ENCODE measurements at places on chromosomes 2 and 18.

- peak; percentile 99 for DNase-seq
Measured at GRCh38 chr2:67260343-67261277, 136.5 kb upstream of the ETAA1 start.

- no peak for DNase-seq
Measured at GRCh38 chr2:63048367-63049171, 2.1 kb upstream of the OTX1 start.

GRCh38 chr2:46420945-46421344 is 58.4 kb upstream of the TMEM247 start:
- DNase-seq, result no peak

DNA sequence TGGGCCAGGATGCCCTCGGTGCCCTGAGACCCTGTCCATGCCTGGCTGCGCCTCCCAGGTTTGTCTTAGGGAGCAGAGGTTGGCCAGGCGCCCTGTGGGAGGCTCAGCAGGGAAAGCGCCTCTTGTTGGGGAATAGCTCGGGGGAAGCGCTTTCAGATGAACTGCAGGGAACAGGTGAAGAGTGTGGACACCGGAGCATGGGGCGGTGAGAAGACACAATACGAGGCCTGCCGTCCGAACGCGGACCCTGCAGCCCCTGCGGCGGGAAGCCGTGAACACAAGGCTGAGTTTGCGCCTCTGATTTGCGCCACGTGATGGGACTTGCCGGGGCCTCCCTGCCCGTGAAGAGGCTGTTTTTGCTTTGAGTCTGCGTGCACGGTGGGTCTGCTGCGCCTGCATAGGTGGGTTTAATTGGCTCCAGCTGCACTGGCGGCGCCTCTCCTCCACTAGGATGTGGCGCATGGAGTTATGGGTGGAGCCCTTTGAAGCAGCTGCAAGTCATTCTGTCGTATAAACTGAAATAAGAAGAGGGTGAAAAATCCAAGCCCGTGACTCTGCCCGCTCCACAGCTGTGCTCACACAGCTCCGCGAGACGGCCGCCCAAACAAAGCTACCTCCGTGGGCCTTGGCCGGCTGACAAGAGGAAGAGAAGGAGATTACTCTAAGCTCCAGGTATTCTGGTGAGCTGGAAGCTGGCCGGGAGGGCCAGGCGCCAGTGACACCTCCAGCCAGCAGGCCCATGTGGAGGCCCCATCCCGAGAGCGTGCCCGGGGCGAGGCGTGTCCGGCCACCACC is 103.5 kb upstream of the CTDP1 start:
- DNase-seq, result no peak

DNA sequence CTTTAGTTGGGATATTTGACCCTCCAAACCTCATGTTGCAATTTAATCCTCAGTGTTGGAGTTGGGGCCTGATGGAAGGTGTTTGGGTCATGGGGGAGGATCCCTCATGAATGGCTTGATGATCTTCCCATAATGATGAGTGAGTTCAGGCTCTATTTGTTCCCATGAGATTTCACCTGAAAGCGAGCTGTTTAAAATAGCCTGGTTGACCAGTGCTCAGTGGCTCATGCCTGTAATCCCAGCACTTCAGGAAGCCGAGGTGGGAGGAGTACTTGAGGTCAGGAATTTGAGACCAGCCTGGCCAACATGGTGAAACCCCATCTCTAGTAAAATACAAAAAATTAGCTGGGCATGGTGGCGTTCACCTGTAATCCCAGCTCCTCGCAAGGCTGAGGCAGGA is 14.9 kb upstream of the PSME4 start:
- no peak for DNase-seq

DNA sequence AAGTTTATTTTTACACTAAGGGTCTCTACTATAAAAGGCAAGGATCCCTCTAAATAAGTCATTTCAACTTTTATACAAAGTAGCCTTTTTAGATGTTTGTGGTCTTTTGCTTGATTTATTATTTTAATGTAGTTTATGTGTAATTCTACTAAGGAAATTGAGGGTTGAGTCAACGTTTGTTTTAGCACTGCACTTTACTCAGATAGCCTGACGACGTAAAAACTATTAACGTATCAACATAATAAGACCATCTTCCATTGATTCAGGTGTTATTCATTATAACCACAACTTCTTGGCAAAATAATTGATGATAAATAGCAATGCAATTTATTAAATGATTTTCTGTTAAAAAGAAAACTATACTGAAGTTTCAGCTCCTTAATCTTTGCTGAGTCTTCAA is 1103.6 kb upstream of the ACVR2A start:
- no peak for DNase-seq

DNA sequence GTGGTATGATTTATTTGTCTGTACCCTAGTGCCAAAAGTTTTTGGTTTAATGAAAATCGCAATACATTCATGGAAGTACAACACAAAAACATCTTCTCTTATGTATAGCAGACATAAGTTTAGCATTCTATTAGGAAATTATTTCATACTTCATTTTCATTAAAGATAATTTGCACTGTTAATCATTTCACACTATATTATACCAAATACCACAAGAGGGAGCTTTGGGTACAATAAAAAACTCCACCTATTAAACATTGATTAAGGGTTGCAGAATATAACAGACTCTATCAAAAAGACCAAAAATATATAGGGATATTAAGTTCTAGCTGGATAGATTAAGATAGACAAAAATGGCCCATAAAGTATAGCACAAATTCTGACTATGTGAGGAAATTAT is 79.0 kb downstream of the SLC66A3 start:
- no peak for DNase-seq

DNA sequence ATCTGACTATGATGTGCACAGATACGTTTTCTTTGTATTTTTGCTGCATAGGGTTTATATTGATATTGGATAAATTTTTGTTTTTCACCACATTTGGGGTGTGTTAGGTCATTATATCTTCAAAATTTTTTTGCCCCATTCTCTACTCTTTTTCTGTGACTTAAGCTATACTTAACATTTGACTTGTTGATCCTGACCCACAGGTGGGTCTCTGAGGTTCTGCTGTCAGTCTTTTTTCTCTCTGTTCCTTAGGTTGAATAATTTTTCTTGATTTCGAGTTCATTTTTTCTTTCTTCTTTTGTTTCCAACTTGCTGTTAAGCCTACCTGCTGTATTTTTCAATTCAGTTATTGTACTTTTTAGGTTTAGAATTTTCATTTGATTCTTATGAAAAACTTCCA is 12.1 kb downstream of the RAB3GAP1 start:
- no peak for DNase-seq

- no peak for DNase-seq
Measured at GRCh38 chr18:70116949-70117348, 88.5 kb downstream of the RTTN start.

DNA sequence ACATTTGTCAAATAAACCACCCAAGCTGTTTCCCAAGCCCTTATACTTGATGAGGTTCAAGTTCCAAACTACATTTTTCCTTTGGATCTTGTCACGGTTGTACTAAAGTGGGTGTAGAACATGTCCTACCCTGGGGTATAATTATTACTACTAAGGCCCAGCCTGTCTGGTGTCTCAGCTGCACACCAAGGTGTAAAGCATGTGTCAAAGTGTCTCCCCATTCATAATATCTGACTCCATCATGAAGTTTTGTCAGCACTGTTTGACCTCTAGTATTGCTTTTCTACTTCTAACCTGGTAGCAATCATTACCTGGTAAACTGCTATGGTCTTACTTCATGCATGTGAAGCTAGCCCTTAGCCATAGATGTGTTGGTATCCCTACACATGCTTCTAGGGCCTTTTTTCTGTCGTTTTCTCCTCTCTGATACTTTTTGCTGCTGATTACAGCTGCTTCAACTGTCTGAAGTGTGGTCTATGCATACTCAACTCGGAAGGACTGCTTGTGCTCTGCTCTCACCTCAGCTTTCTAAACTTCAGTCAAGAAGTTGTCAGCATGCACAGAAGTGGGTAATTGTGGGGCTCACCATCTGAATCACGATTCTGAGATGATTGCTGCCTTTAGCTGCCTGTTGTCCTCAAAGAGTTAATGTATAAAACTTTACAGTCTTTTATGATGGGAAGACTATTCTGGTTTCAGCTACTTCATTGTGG is 445.7 kb upstream of the TRIB2 start:
- DNase-seq, result no peak

GRCh38 chr2:217332417-217332791 is 472.5 kb upstream of the TNP1 start:
- no peak for DNase-seq

DNA sequence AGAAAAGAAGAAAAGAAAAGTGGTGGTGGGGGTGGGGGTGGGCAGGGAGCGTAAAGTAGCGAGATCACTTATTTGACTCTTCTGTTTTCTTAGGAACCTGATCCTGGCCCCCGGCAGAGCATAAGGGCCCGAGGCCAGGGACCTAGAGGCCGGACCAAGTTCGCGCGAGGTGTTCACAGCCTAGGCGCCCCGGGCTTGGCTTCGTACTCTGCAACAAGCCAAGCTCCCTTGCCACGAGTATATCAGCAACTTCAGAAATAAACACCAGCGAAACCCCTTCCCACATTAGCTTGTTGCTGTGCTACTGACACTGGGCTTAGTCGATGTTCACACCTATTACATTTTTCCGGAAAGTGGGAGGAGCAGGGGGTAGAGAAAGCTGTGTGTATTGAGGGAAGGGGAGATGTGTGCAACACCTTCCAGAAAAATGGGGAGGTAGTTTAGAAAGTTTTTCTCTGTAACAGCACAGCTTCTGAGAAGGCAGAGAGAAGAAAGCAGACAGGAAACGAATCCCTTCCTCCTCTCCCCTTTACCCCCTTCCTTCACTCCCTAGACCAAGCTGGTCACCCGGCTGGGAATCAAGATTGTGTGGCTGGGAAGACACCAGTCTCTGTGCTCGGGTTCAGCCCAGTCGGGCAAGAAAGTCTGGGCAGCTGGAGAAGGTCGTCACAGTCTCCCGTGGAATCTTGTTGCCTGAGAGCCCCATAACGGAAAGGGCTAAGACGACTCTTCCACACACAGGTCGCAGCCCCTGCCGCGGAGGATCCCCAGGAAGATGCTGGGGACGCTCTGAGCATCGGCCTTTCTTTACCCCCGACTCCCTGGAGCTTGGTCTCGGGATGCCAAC is 12.0 kb upstream of the SATB2 start:
- no peak for DNase-seq

DNA sequence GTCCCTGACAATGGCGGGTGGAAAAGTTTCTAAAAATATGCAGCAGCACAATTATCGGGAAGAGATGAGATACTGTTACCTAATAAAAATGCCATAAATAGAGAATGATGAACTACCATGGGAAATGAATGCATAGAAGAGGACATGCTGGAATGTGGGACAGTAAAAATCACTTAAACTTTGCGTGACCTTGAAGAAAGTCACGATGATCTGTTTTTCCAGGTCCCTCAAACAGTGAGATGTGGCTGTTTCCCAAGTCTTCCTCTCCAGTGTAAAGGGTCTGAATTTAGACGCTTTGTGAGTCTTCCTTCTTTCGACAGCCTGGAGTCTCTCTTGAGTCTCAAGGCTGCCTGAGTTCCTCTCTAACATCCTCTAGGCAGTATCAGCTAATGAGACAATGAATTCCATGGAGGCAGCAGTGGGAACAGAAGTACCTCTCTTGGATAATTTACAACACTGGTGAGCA is 1.4 kb downstream of the CLUL1 start:
- DNase-seq, result no peak

GRCh38 chr2:201383136-201383535 is 26.0 kb upstream of the FLACC1 start:
- DNase-seq, result no peak

GRCh38 chr2:12507295-12507694 is 209.4 kb upstream of the TRIB2 start:
- no peak for DNase-seq

- no peak for DNase-seq
Measured at GRCh38 chr18:48036226-48036625, 105.8 kb upstream of the SMAD2 start.

GRCh38 chr2:230161184-230161583 is 58.6 kb downstream of the SP110 start:
- DNase-seq, result no peak

GRCh38 chr2:168632709-168633121 is 169.7 kb upstream of the NOSTRIN start:
- DNase-seq, result no peak

DNA sequence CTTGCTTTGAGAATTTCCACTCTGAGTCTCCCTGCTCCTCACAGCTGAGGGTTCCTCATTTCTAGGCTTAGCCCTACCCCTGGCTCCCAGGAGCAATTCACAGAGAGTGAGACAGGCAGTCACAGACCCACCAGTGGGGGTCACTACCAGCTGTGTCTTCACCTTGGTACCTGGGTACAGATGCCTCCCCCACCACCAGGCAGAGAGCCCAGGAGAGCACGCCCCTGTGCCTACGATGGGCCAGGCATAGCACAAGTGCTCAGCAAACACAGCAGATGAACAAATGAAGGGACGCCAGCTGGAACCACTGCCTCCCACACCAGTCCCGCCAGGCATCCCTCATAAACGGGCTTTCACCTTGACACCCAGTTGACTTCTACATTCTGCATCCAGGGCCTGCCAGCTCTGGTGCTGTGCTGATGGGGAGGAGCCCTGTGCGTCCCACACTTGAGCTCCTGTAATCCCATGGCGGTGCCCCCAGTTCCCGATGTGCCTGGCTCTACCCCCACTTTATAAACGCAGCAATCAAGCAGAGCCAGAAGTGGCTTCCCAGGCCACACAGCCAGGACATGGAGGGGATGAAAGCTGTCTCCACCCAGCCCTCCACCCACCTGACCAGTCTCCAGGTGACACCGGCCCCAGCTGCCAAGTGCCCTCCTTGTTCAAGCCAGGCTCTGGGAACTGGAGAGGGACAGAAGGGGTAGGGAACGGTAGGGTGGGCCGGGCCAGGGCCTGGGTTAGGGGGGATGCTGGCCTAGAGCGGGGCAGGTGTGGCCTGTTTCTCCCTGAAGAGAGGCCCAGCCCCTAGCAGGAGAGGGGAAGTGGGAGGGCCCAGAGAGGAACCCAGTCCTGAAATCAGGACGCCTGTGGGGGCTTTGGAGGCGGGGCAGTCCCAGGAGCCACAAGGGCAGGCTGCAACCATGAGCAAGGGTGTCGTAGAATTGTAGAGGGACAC is 42.5 kb downstream of the SCTR start:
- DNase-seq, result no peak

GRCh38 chr2:147659051-147659450 is 185.8 kb upstream of the ACVR2A start:
- no peak for DNase-seq

DNA sequence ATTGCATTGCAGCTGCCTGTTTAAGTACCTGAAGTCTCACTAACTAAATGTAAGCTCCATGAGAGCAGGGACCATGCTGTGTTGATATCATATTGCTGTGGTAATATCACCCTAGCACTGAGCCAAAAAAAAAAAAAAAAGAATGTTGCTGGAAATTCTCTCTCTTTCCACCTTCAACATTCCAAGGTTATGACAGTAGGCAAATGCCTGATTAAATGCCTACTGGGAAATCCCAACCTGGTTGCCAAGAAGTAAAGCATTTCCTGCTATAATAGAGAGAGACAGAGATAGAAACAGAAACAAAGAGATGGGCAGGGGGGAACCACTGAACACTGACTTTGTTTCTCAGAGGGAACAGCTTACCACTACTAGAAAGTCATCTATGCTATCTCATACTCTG is 1604.2 kb downstream of the LRP1B start:
- DNase-seq, result peak; percentile 34

GRCh38 chr2:10829299-10829698 is 16.7 kb upstream of the PDIA6 start:
- DNase-seq, result no peak

- no peak for DNase-seq
Measured at GRCh38 chr2:109021895-109022300, 32.9 kb upstream of the EDAR start.

- DNase-seq, result peak; percentile 36
Measured at GRCh38 chr18:55732227-55733106, 144.5 kb upstream of the TCF4 start.

GRCh38 chr2:157837851-157838441 is 38.2 kb downstream of the ACVR1 start:
- DNase-seq, result no peak
